Occipital lobe (tissue), 3 donors: ENCODE measurements at places on chromosomes 12 and 14. TPM values are rescaled to one million over a fixed set of nuclear protein-coding genes. Genes with fewer than 3 reads are reported as not detected.

TTC8 gene
- 12.2 TPM for total RNA-seq

KRT71 gene
- total RNA-seq: not detected

CPNE6 gene
- total RNA-seq: 10.8 TPM

CACNA1C gene
- total RNA-seq: 21.4 TPM

ANO6 gene
- 15.3 TPM for total RNA-seq

OR10G3 gene
- not detected for total RNA-seq

OR4E1 gene
- not detected for total RNA-seq
